ENCODE measurements at places on chromosomes 3 and 15. TPM values are rescaled to one million over a fixed set of nuclear protein-coding genes. Genes with fewer than 3 reads are reported as not detected.

- H3K27ac ChIP-seq = no peak overlapping the region
- H3K4me3 ChIP-seq = no peak overlapping the region
- H3K36me3 ChIP-seq = no peaks in the 10 kb centered on the region
- no peaks in the 10 kb centered on the region for H3K4me1 ChIP-seq
Measured at GRCh38 chr3:110904520-110904890, 167.1 kb upstream of the NECTIN3 start.

DNA sequence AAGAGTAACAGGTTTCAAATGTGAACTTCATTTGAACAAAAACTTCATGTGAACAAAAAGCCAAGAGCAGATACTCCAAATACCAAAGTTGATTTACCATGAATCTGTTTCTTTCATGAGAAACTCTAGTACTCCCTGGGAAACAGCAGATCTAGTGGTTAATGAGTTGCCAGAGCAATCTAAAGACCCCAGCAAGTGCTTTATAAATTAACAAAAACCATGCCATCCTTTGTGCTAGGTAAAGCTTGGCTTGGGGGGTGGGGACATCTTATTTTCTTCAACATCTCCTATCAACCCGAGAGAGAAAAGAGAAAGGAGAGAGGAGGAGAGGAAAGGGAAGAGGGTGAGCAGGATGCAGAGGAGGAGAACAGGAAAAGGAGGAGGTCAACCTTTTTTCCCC is 100.7 kb downstream of the TBL1XR1 start:
- no peak overlapping the region for H3K27ac ChIP-seq
- H3K4me3 ChIP-seq = no peak overlapping the region
- no peak for DNase-seq
- H3K4me1 ChIP-seq = no peaks in the 10 kb centered on the region
- H3K36me3 ChIP-seq = no peaks in the 10 kb centered on the region
- H3K27me3 ChIP-seq = no peaks in the 10 kb centered on the region

The ZPLD1 gene
- polyA plus RNA-seq = 2.1 TPM

The ALDH1L1 gene
- 0.35 TPM for polyA plus RNA-seq

The GPR156 gene
- polyA plus RNA-seq = 0.08 TPM

All from keratinocyte (primary cell).